ENCODE measurements at places on chromosomes 2 and 18.
A peak's percentile ranks its signal among the peaks of the same experiment; 100 is the strongest.

DNA sequence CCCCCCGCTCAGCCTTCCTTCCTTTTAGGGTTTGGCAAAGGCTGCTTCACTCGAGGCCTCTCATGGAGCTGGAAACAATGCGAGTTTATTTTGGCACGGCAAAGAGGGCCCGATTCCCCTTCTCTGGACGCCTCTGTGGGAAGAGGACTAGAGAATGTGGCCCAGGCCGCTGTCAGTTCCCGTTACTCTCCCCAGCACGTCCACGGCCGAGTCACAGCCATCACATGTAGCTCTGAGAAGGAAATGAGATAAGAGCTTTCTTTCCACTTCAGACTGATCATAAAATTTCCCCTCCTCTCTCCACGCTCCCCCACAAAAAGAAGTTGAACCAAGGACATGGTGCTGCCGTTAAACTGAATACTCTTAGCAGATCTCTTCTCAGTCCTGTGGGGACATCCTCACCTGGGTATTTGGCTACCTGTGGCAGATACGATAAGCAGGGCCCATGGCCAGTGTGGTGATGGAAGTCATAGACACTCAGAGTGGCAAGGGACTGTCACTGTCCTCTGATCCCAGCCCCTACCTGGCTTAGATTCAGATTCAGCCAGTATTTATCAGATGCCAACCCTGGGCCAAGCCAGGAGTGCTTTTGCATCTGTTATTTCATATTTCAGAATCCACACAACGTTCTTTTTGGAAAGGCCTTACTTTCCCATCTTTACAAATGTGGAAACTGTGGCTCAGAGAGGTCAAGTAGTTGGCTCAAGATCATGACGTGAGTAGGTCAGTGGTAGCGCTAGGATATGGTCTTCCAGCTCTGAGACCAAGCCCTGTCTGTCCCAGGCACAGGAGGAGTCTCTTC, 101.2 kb downstream of the MCFD2 start:
- no peak for DNase-seq

GRCh38 chr2:120423167-120423943, 77.4 kb downstream of the INHBB start:
- no peak for DNase-seq

- peak; percentile 35 for DNase-seq
Observed at GRCh38 chr2:132448771-132449170, 32.2 kb downstream of the GPR39 start.

DNA sequence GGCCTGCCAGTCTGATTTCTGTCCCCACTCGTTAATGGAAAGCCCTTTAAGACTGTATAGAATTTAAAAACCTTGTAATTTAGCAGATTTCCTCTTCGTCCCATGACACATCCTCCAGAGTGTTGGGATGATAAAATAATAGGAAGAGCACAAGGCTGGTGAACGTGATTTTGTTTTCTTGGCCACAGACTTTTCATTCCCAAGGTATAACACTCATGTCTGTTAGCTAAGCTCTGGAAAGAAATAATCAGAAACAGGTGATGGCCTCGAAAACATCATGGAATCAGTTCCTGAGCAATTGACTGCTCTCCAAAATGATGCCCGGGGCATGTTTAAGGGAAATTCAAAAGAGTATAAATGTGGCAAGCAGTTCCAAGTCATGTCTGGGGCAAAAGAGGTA, 337.8 kb upstream of the TCF4 start:
- no peak for DNase-seq

- DNase-seq, result peak; percentile 16
Observed at GRCh38 chr2:236848501-236848900, 237.2 kb upstream of the COPS8 start.

DNA sequence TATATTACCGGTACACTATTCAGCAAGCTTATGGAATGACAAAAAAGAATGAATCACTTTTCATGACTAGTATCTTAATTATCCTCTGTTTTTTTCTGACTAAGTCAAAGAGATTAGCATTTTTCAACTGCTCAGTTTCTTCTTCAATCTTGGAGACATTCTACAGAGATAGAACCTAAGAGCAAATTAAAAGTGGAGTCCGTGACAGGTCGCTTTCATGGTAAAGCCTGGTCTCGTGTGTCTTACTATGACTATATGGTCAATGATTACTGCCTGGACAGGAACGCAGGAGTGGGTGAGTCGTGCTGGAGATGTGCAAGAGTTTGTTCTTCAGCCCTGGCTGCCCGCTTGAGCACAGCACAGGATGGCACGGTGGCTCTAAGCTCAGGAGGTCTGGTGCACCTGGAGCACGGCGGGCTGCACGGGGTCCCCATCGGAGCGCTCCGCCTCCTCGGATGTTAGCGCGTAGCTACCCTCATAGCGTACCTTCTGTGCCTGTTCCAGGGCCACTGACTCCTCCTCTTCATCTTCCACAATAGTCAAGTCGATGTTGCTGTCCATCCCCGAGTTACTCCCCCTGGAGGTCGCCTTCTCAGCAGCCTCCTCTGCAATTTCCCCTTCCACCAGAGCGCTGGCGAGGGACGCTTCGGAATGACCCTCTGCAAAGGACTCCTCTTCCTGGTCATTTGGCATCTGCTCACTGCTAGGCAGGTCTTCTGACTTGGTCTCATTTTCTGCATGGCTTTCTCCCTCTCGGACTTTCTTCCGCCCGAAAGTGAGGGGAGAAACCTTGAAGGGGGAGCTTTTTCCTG, 11.1 kb downstream of the CAVIN2 start:
- DNase-seq, result no peak

DNA sequence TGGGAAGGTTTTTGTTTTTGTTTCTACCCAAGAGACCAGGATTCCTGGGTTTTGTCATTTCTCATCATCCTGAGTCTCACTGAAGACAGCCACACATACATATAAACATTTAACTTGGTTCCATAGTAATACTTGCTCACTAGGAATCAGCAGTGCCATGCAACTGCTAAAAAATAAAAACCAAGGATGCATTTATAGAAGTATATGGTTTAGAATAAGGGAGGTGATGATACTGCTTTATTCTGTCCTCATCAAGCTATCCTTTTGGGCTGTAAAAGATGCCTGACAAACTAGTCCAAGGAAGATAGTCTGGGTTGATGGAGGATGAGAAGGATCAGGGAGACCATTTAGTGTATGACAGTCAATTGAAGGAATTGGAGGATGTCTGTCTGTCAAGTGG, 740 bp downstream of the SPATA3 start:
- no peak for DNase-seq

Measured in NCI-H345 (cell line).